ENCODE measurements at places on chromosomes 1 and 21. TPM values are rescaled to one million over a fixed set of nuclear protein-coding genes. Genes with fewer than 3 reads are reported as not detected.

Gene DMBX1
- total RNA-seq = not detected

Gene FAM131C
- 1.2 TPM for total RNA-seq

Gene BRWD1
- total RNA-seq = 399 TPM

Gene PTPRC
- total RNA-seq = 2.9 TPM

Gene ADGRL4
- total RNA-seq = 1.2 TPM

Gene SLAMF9
- not detected for total RNA-seq

Gene SLC16A1
- 60.3 TPM for total RNA-seq

Gene RBP7
- not detected for total RNA-seq

Gene CKS1B
- total RNA-seq = 12.6 TPM

Gene OR2L13
- 1.6 TPM for total RNA-seq

Gene CFAP74
- total RNA-seq = 0.41 TPM

Gene LIPI
- total RNA-seq = not detected

Gene LAPTM5
- total RNA-seq = 3.7 TPM

Gene TMEM269
- total RNA-seq = 0.41 TPM

Gene FLG
- total RNA-seq = under 0.01 TPM

Gene TNFRSF14
- total RNA-seq = 2.4 TPM

Gene ARV1
- 21.2 TPM for total RNA-seq

Gene MAP3K7CL
- total RNA-seq = 1.2 TPM

Gene GPX7
- 29.3 TPM for total RNA-seq

Gene RNU1-2
- under 0.01 TPM for total RNA-seq

Gene PPIAL4G
- 0.41 TPM for total RNA-seq

Gene ADAM30
- total RNA-seq = not detected

Gene AGMAT
- total RNA-seq = 0.82 TPM

Gene SYTL1
- total RNA-seq = not detected

Gene KCNJ15
- not detected for total RNA-seq

Gene CITED4
- under 0.01 TPM for total RNA-seq

Gene RGS1
- 6.5 TPM for total RNA-seq

Gene MAB21L3
- total RNA-seq = under 0.01 TPM

Gene ITLN2
- total RNA-seq = not detected

Gene B3GALT5
- 0.41 TPM for total RNA-seq

Gene TNNT2
- total RNA-seq = not detected

Gene DHDDS
- total RNA-seq = 22.0 TPM

Gene KRTAP12-2
- total RNA-seq = not detected

Gene TAS1R3
- 0.41 TPM for total RNA-seq

Gene ARTN
- total RNA-seq = under 0.01 TPM

Gene RHBG
- total RNA-seq = not detected

Gene CELSR2
- total RNA-seq = 27.3 TPM

Gene SIK1
- 0.82 TPM for total RNA-seq

Gene ENO1
- 261 TPM for total RNA-seq

Gene SLC1A7
- not detected for total RNA-seq
